ENCODE measurements at places on chromosomes 16 and 17.

GRCh38 chr17:82394278-82394677 is 22.7 kb downstream of the UTS2R start:
- DNase-seq, result no peak

DNA sequence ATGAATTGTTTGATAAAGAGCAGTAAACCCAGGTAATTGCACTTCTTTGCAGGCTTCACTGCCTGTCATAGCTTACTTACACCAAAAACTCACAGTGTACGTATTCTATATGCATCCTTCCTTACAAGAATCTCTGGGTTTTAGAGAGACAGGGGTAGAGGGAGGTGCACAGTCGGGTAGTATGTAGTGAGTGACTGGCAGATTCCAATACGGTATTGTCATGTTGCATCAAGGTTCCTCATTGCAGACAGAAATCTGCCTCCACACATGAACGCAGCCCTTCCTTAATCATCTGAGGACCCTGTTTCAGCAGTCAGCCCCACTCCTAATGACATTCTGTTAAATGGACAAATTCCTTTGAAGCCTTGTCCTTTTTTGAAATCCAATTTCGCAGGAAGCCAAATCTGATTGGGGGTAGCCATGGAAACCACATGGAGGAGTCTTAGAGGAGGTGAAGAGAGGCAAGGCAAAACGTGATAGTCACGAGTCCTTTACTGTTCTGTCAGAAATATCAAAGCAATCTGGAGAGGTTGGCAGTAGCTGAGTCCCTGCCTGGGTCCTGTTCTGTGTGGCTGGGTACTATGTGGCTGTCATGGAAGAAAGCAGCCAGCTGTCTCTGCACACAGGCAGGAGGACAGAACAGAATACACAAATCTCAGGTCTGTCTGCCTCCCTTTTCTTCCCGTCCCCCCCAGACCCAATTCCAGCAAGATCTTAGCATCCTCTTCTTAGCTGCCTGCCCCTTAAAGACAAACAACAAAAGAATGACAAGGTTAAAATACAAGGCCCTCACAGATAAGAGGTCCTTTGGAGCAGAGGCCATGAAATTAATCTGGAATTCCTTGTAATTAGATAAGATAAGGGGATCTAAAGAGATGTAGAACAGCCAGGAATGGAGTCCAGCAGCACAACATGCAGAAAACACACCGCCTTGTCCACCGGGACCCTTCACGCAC is 3.1 kb upstream of the SKAP1 start:
- DNase-seq, result no peak

GRCh38 chr16:27317320-27317719 is 3.5 kb downstream of the IL4R start:
- DNase-seq, result no peak

DNA sequence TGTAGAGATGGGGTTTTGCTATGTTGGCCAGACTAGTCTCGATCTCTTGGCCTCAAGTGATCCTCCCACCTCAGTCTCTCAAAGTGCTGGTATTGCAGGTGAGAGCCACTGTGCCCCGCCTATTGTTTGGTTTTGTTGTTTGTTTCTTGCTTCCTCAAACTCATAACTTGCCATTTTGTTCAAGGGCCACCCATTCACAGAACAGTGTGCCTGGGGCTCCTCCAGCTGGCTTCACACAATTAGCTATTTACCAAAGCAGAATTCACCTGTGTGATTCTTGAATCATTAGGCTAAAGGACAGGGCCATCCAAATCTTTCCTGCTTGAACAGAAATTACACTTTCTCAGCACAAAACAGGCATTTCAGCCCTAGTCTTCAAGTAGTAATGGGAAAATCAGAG is 7.2 kb downstream of the ABHD15 start:
- DNase-seq, result no peak

GRCh38 chr17:80720610-80721577 is 176.3 kb downstream of the RPTOR start:
- no peak for DNase-seq

GRCh38 chr16:63410594-63410993 is 1374.4 kb upstream of the CDH8 start:
- no peak for DNase-seq

- peak; percentile 90 for DNase-seq
These were observed at the start of gene CASKIN1 for GRCh38 chr16:2196162-2196980. Gene CASKIN1, minus strand, starts transcription at chr16:2196605. Its CDS starts 173 bp downstream, at chr16:2196432.

GRCh38 chr17:39772987-39773934 is 35.5 kb downstream of the GRB7 start:
- no peak for DNase-seq

DNA sequence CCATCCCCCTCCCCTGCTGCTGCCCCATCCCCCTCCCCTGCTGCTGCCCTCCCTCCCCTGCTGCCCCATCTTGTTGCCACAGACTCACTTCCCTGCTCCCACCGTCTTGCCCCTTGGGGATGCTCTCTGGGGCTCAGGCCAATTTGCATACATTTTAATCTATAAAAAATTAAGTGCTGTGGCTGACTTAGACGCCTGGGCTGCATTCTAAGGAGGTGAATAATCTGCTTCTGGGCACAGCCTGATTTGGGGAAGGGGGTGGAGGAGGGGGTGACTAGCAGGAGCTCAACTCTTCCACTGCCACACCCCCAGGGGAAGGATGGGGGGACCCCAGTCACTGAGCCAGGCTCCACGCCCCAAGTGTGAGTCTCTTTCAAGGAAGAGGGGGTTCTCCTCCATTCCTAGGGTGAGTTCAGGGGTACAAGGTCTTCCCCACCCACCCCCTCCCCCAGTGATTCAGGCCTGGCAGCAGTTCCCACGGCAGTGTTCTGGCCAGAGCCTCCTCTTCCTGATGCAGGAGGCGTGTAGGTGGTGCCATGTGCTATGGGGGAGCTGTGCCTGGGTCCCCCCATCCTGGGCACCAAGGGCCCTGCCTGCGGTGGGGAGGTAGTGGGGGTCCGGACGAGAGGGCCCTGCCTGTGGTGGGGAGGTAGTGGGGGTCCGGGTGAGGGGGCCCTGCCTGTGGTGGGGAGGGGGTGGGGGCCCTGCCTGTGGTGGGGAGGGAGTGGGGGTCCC is 5.0 kb downstream of the DPH1 start:
- no peak for DNase-seq

DNA sequence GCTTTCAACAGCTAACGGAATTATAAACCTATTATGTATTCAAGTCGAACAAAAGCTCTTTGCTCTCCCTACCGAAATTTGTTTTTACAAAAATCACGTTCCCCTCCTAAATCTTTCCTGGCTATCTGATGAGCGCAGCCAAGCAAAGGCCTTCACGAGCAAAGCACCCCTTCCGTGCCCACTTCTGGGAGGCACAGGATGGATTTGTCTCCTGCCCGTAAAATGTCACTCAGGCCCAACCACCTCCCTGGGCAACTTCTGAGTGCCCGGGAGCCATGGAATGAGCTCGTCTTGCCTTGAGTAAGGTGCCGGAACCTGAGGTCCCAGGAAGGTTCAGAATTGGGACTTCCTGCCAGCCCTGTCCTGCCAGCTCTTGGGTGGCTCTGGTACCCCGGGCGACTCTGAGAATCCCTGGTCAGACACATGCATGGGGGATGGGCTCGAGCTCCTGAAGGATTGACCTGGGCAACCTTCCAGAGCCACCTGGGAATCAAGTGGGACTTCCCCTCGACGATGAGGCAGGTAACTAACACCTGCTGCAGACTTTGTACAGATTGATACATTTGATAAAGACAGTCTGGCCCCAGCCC is 19.8 kb downstream of the SLC7A5 start:
- no peak for DNase-seq

DNA sequence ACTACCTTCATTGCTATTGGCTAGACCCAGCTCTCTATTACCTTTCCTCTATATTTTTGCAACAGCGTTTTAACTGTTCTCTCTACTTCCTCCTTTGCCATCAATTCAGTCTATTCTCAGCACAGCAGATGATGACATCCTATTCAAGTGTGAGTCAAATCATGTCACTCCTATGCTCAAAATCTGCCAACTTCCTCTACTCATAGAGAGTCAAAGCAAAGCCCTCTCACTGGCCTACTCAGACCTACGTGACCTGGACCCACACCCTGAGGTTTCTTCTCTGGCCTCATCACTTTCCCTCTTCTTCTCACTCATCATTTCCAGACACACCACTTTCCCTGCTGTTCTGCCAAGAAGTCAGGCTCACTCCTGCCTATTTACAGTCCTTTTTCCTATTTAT is 289.0 kb upstream of the AXIN2 start:
- no peak for DNase-seq

DNA sequence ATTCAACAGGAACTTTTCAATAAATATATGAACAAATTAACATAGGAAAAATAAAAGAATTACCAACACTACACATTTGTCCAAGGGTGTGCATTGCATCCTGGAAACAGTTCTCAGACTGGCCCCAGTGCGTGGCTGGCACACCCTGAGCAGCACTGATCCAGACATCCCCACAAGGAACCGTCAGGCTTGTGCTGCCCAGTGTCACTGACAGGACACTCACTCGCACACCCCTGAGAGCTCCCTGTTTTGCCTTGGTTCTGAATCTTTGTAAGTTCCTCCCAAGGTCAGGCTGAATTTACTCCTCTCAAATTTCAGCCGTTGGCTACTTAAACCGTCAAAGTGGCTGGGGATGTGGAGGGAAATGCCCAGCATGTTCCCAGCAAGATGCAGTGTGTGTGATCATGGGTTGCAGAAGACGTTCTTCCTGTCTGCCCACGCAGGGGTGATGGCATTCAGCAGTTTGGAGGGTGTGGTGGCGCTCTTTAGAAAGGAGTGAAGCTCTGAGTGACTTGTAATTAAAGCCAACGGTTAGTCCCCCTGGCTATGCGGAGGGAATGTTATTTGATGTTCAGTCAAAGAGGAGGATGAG is 1.7 kb downstream of the MT2A start:
- DNase-seq, result no peak

GRCh38 chr16:85227946-85228862 is 115.9 kb upstream of the CIBAR2 start:
- peak; percentile 69 for DNase-seq

GRCh38 chr17:59310263-59310920 is 21.1 kb upstream of the YPEL2 start:
- no peak for DNase-seq

DNA sequence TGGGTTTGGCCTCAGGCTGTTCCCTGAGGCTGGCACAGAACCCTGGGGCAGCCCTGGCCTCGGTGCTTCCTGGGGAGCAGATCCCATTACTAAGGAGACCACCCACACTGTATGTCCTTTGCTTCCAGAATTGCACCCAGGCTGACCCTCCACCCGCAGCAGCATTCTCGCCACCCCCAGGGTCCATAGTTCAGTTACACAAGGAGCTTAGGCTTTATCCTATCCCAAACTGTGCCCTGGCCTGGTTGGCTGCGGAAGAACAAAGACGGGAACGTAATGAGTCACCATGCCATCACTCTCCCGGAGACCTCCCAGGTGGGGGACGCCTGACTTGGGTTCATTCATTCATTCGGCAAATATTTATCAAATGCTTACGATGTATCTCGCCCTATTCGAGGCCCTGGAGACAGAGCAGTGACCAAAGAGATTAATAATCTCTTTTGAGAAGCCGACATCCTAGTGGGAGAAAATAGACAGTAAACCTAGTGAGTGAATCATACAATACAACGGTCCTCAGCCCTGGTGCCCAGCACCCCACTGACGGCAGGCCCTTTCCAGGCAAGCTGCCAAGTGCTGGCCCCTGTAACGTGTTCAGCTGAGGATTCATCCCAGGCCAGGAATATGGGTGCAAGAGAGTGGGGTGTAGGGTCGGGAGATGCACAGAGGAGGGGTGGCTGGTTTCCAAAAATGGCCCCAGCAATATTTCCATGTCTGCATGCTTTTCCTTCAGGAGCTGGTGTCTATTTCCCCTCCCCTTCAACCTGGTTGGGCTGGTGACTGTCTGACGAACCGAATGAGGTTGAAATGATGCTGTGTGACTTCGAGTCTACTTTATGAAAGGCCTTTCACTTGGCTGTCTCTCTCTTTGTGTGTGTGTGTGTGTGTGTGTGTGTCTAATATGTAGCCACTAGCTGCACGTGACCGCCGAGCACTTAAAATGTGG is 134.2 kb downstream of the MGAT5B start:
- peak; percentile 59 for DNase-seq

DNA sequence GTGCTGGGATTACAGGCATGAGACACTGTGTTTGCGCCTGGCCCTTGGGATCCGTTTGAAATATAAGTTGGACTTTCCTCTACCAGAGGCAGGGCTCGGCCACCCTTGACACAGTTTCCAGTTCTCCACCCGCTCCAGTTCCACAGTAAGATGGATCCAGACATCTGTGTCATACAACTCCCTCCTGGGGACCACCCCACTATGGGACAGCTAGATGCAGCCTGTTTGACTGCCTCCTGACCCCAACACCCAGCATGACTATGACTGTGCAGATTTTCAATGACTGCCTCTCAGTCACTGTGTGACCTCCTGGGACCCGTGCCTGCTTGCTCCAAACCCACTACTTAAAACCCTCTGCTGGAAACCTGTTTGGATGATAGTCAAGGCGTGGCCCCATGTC is 166.7 kb downstream of the IRF8 start:
- DNase-seq, result no peak

DNA sequence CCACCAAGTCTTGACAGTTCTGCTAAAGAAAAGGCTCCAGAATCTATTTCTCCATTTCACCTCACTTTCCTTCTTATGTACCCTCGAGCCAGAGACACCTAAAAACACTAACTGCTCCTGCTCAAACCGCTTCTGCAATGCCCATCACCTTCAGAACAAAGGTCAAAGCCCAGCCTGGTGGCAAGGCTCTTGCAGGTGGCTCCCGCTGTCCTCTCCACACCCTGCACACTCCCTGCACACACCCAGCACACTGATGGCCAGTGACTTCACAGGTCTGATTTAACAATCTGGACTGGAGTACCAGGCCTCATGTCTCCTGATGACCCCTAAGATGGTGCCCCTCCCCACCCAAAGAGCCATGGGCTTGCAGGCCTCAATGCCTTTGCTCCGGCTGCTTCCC is 9.8 kb upstream of the C17orf113 start:
- DNase-seq, result no peak

DNA sequence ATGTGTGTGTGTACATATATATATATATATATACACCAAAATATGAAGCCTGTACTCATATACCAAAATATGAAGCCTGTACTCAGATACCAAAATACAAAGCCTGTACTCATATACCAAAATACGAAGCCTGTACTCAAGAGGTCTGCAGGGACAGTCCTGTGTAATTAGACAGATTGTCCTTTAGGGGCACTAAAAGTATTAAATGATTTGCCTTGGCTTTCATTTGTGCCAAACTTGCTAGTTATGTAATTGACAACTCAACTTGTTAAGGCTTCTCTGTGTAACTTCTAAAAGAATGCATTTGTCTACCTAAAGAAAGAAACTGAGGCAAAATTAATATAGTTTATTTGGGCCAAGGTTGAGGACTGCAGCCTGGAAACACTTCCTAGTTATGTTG is 30.8 kb upstream of the DHX40 start:
- DNase-seq, result peak; percentile 58

DNA sequence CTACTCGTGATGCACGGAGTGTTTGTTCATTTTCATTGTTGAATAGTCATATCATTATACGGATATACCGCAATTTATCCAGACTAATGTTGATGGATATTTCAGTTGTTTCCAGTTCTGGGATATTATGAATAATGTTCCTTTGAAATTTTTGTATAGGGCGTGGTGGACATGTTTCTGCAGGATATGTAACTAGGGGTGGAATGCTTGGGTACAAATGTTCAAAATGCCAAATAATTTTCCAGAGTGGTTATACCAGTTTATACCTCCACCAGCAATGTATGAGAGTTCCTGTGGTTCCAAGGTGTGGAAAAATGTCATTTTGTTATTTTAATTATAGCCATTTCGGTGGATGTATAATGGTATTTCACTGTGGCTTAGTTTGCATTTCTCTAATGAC is 53.6 kb downstream of the NUP88 start:
- no peak for DNase-seq

Data from SK-N-SH (cell line).